Kidney (tissue), 22 donors: ENCODE measurements at places on chromosomes 3 and 15. TPM values are rescaled to one million over a fixed set of nuclear protein-coding genes. Genes with fewer than 3 reads are reported as not detected.

CILP gene
- polyA plus RNA-seq: 0.37 TPM

DNA sequence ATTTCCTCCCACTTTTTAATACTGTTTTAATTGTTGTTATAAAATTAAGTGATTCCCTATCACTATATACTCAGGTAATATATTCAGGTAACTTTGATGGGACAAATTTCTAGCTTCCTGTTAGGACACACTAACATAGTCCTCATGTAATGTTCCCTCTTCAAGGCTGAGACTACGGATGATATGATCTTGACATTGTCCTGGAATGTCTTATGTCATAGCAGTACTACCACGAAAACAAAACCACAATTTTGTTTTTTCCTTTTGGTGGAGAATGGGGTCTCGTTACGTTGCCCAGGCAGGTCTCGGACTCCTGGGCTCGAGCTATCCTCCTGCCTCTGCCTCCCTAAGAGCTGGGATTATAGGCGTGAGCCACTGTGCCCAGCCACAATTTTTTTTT lies 26.8 kb upstream of the IP6K2 start:
- DNase-seq: no peak

DNA sequence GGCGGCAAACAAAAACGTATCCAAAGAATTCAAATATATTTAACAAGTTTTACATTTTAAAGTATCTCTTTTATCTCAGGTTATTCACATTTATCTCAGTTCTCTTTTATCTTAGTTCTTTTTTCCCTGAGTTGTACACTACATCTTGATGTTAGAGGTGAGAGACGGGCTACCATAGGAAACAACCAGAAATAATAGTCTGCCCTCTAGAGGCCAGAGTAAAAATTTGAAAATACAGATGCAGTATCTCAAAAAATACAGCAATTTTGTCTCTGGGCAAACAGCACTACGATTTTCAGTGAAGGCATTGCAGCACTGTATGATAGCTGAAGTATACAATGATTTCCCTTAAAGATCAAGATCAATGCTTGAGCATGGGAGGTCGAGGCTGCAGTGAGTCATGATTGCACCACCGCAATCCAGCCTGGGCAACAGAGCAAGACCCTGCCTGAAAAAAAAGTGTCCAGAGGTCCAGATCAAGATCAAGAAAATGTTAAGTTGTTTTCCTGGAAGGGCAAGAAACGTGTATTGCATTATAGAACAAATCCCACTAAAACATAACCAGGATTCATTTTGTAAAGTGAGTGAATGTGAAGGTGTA lies 82.6 kb upstream of the ATP11B start:
- peak; percentile 32 for DNase-seq

DNA sequence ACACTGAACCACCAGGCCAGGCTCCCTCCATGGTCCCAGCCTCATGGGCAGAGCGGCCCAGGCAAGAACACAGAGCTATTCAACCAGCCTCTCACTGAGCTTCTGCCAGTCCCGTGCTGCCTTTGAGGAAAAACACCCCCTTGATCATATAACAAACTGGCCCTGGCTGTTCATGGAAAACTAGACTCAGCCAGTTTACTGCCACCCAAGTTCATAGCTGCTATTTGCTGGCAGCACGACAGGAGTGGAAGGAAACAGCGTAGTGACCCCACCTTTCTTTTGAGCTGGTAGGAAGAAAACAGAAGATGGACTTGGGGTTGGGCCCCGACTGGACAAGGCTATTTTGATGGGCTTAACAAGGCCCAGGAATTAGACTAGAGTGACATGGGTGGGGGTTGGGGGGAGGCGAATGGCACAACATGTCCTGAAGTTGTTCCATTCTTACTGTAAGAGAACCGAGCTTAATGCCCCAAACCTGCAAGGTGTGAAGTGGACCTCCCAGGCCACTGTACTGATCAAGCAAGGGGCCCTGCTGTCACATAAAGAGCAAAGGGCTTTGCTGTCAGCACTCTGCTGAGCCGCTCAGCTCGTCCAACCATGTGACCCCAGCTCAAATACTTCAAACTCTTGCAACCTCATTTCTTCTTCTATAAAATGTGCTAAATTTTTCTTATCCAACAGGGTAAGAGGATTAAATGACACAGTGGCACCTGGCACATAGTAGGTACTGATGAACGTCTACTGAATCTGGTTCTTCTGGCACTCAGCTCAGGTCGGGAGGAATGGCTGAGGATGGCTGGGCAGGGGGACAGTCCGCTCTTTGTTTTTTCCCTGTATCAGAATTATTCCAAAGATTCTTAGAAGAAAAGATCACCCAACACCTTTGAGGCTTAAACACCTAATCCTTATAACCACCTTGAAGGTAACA lies 1.6 kb downstream of the FBXL22 start:
- DNase-seq: peak; percentile 79
